Smooth muscle cell of trachea (primary cell): ENCODE measurements at places on chromosomes 3 and 15. TPM values are rescaled to one million over a fixed set of nuclear protein-coding genes. Genes with fewer than 3 reads are reported as not detected.

Gene KBTBD13
- total RNA-seq = under 0.01 and 0.17 TPM in 2 replicates

Gene DGKG
- total RNA-seq = 0.17 and 0.87 TPM in 2 replicates

Gene ZNF148
- total RNA-seq = 35.1 and 38.9 TPM in 2 replicates

Gene P4HTM
- 36.5 and 58.7 TPM in 2 replicates for total RNA-seq

Gene KCNAB1
- under 0.01 and 2.8 TPM in 2 replicates for total RNA-seq

Gene CNOT10
- total RNA-seq = 17.9 and 24.7 TPM in 2 replicates

Gene UBA5
- 37.2 and 43.9 TPM in 2 replicates for total RNA-seq

Gene LRRC34
- total RNA-seq = 2.0 and 7.9 TPM in 2 replicates

Gene HES1
- 0.44 and 2.0 TPM in 2 replicates for total RNA-seq

Gene KNG1
- not detected in 2 replicates for total RNA-seq

Gene DBR1
- 14.4 and 20.8 TPM in 2 replicates for total RNA-seq

Gene TMEM45A
- 29.2 and 50.8 TPM in 2 replicates for total RNA-seq

Gene LINGO1
- not detected in 2 replicates for total RNA-seq

Gene GABRG3
- not detected in 2 replicates for total RNA-seq

Gene IL17RE
- total RNA-seq = 1.5 and 2.8 TPM in 2 replicates

Gene NOX5
- 0.58 and 0.83 TPM in 2 replicates for total RNA-seq

Gene IGSF11
- 0.44 TPM in 1 of 2 replicates, not detected in the other for total RNA-seq

Gene REC114
- not detected in 2 replicates for total RNA-seq

Gene ISL2
- 0.58 and 3.6 TPM in 2 replicates for total RNA-seq

Gene CCR1
- total RNA-seq = 4.5 and 7.6 TPM in 2 replicates

Gene CASR
- not detected in 2 replicates for total RNA-seq

Gene SLC22A14
- 0.15 TPM in 1 of 2 replicates, not detected in the other for total RNA-seq

Gene ALDH1L1
- not detected in 2 replicates for total RNA-seq

Gene BAHD1
- 7.3 and 9.6 TPM in 2 replicates for total RNA-seq

Gene GOLGA8J
- total RNA-seq = not detected in 2 replicates

Gene SNX33
- 21.4 and 37.2 TPM in 2 replicates for total RNA-seq

Gene A4GNT
- total RNA-seq = not detected in 2 replicates

Gene CIB2
- 1.3 and 2.3 TPM in 2 replicates for total RNA-seq

Gene SKOR1
- 0.15 and 0.17 TPM in 2 replicates for total RNA-seq

Gene GOLGA8O
- 0.50 TPM in 1 of 2 replicates, not detected in the other for total RNA-seq

Gene ISY1
- 26.8 and 36.9 TPM in 2 replicates for total RNA-seq

Gene IL17RD
- 8.9 TPM in 2 replicates for total RNA-seq

Gene GPR149
- total RNA-seq = not detected in 2 replicates

Gene FYCO1
- total RNA-seq = 44.7 and 47.0 TPM in 2 replicates

Gene PSMD2
- 403 and 574 TPM in 2 replicates for total RNA-seq

Gene GTF2A2
- 23.7 and 39.4 TPM in 2 replicates for total RNA-seq

Gene PLCB2
- total RNA-seq = 0.17 and 0.29 TPM in 2 replicates

Gene PLSCR2
- not detected in 2 replicates for total RNA-seq

Gene LSMEM2
- total RNA-seq = 0.17 TPM in 1 of 2 replicates, not detected in the other

Gene RBMS3
- total RNA-seq = 45.7 and 48.0 TPM in 2 replicates

Gene MAP6D1
- total RNA-seq = 1.9 and 2.3 TPM in 2 replicates

Gene MKRN3
- total RNA-seq = 1.3 and 3.0 TPM in 2 replicates

Gene CSTA
- total RNA-seq = 2.6 and 7.8 TPM in 2 replicates

Gene MINAR1
- total RNA-seq = 0.44 and 0.83 TPM in 2 replicates

Gene ROPN1B
- total RNA-seq = not detected in 2 replicates

Gene ACY1
- 45.2 and 52.5 TPM in 2 replicates for total RNA-seq

Gene CADM2
- total RNA-seq = 0.15 and 0.17 TPM in 2 replicates

Gene ISG20
- total RNA-seq = 2.5 and 4.8 TPM in 2 replicates

Gene ATOSA
- total RNA-seq = 21.5 and 41.6 TPM in 2 replicates

Gene CHAC1
- 9.3 and 16.9 TPM in 2 replicates for total RNA-seq

Gene HDC
- total RNA-seq = not detected in 2 replicates
